MG63 (cell line): ENCODE measurements at places on chromosomes 2 and 18. TPM values are rescaled to one million over a fixed set of nuclear protein-coding genes. Genes with fewer than 3 reads are reported as not detected.
A peak's percentile ranks its signal among the peaks of the same experiment; 100 is the strongest.

GRCh38 chr2:115684345-115684744 is 1241.9 kb downstream of the DPP10 start:
- DNase-seq, result no peak

CCL20 gene
- total RNA-seq, result 1.5 TPM in 1 of 2 replicates, not detected in the other

GAD1 gene
- 3.2 TPM in 1 of 2 replicates, not detected in the other for total RNA-seq

DNA sequence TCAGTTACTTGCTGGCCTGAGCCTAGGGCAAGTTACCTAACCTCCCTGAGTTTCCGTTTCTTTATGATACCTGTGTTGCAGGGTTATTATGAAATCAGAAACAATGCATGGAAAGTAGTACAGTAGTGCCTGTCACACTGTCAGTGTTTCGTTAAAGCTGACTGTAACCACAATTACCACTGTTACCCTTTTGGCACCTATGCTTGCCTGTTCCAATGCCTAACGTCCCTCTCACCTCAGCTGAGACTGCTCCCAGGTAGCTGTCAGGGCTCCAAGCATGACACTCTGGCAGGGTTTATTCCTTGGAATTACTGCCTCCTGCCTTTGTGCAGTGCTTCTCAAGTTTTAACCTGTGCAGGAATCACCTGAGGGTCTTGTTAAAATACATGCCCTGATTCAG is 135.2 kb upstream of the RBMS1 start:
- no peak for DNase-seq

LIMS4 gene
- total RNA-seq, result 0.26 TPM in 1 of 2 replicates, not detected in the other

GRCh38 chr2:96552315-96553175 is 16.0 kb downstream of the ARID5A start:
- DNase-seq, result no peak

REG1A gene
- not detected in 2 replicates for total RNA-seq

DNA sequence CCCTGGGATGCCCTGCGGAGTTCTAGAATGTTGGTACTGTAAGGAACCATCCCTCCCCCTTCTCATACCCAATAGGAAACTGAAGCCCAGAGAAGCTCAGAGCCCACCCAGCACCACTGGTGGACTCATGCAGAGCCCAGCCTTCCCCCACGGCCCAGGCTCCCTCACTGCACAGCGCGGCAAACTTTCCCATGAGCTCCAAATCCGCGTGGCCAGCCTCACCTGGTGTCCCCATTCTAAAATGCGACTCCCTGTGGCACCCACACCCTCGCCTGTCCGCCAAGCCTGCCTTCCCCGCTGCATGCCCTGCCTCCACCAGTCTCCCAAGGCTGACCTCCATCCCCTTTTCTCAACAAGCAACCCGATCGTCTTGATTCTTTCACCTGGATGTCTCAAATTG is 51.1 kb downstream of the PTGR3 start:
- DNase-seq, result no peak

GRCh38 chr18:55249550-55249949 is 290.3 kb upstream of the CCDC68 start:
- DNase-seq, result no peak

RAD51AP2 gene
- total RNA-seq, result not detected in 2 replicates

MDH1B gene
- 0.72 and 11.4 TPM in 2 replicates for total RNA-seq

- DNase-seq, result no peak
These were observed 182.8 kb downstream of the PIK3C3 start for GRCh38 chr18:42137693-42138375.

DNA sequence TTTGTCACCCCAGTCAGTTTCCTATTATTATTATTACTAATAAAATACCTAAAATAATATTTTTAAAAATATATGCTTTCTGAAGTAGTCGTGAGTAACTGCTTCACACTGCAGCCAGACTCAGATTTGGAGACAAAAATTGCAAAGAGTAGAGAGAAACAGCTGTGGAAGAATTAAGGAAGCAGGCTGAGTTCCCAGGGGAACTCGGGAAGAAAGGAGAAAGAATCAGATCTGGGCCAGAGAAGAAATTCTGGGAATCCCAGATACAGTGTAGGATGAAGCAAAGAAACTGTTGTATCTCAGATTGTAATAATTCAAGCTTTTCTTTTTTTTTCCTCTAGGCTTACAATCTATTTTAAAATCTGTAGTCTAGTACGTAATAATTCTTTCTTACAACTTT is 182.3 kb downstream of the FTCDNL1 start:
- no peak for DNase-seq

DNA sequence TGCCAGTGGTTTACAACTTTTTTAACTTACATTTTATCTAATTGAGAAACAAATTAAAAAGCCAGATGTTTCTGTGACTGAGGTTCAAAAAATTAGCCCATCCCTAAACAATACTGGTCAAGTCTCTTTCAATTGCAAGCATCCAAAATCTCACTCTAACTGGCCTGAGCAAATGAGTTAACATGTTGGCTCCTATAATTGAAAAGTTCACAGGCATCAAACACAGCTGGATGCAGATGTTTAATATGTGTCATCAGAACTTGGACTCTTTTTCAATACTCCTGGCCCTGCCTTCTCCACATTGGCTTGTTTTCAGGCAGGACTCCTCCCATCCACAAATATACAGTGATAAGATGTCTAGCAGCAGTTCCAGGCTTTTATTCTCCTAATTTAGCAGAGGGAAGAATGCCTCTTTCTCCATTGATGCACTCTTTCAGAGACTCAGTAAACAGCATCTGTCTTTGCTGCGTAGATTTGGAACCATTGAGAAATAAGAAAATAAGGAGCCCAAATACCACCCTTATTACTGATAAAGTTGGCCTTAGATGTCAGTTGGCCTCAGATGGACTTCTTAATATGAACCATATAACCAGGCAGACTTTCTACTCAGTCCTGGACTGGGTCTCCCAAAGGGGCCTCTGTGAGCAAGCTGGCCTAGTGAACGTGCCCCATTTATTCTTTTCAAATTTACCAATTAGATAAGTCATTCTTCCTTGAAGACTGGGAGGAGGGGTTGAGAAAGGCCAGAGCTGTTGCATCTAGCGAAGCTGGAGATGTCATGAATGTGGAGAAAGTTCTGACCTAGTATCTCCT is 30.4 kb upstream of the FN1 start:
- DNase-seq, result peak; percentile 66

UGT1A3 gene
- not detected in 2 replicates for total RNA-seq

DNA sequence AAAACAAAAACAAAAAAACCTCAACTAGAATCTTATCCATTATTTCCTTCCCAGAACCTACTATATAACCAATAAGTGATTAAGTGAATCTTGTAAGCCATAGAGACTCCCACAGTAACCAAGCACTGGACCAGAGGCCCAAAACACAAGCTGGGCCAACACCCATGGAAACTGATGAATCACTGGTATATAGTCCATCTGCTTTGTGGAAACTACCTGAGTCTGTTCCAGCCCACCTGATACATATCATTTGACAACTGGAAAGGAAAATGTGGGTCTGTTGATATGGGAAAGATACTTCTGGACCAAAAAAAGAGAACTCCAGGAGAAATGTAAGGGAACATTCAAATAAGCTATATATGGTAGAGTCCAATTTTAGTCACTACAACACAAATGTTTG is 252.8 kb downstream of the MREG start:
- no peak for DNase-seq

- DNase-seq, result no peak
These were observed 123.9 kb upstream of the ACKR3 start for GRCh38 chr2:236445678-236446077.

DNA sequence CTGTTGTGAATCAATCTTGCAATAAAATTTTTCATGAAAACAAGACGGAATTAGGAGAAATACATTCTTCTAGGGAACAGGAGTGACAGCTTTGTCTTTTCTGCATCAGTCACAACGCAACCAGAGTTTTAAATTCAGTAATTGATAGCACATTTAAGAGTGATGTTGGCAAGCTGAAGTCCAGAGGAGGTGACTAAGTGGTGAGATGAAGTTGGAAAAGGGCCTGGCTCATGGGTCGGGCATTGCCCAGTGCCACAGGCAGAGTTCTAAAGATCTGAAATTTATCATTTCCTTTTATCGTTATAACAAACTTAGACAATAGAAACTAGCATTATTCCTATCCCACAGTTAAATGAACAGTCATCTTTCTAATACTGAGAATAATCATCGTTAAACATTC is 764.6 kb upstream of the ZEB2 start:
- DNase-seq, result peak; percentile 65

PCARE gene
- total RNA-seq, result not detected in 2 replicates

GRCh38 chr2:195659982-195660890 is 3.2 kb downstream of the SLC39A10 start:
- peak; percentile 43 for DNase-seq

DNA sequence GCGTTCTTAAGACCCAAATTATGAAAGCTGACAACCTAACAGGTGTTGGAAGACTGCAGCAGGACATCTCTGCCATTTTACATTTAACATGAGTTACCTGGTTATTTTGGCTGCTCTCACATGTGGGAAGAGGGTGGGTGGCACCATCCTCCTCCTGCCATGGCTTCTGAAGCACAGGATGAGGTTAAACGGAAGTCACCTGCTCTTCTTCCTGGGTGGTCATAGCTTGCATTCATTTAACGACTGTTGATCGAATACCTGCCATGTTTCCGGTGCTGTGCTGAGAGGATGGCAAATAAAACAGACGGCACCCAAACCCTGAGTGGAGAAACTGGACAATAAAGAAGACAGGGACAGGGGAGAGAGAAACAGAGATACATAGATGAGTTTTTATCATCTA is 118.0 kb downstream of the RHBDD1 start:
- DNase-seq, result no peak

DNA sequence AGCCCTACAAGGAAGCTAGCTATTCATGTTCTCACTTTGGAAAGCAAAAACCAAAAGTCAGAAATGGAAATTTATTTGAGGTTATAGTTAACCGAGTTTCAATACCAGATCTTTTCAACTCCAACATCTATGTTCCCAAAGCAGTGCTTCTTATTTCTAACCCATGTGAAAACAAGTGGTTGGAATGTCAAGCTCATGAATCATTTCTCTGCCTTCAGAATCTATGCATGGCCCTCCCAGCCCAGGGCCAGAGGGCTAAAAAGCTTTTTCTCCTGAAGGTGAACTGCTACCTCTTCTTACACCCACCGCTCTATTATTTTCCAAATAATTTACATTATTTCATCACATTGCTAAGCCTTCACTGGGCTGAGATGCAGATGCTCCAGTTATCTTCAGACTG is 158.4 kb downstream of the SP3 start:
- DNase-seq, result no peak

DNA sequence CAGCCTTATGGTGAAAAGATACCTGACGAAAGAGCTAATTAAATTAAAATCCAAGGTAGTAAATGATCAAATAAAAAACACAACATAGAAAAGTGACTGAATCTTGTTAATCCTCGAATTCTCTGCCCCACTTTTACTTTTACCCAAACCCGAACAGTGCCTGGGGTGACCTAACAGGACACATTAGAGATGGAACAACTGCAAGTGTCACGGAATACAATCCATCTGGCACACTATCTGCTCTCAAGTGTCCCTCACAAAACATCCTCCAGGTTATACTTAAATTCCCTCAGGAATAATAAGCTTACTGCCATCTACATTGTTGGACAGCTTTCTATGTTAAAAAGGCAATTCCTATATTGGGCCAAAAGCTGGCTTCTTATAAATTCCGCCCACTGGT is 236.3 kb upstream of the SLC14A2 start:
- DNase-seq, result no peak

GRCh38 chr2:217880287-217880889 is 122.4 kb downstream of the TNS1 start:
- no peak for DNase-seq

- no peak for DNase-seq
These were observed 120.3 kb downstream of the GYPC start for GRCh38 chr2:126776255-126776654.

GREB1 gene
- total RNA-seq, result 2.7 and 3.1 TPM in 2 replicates

GRCh38 chr2:156333951-156334495 is 1.5 kb upstream of the NR4A2 start:
- DNase-seq, result peak; percentile 68

- DNase-seq, result no peak
These were observed 53.5 kb upstream of the MAP4K3 start for GRCh38 chr2:39490586-39490985.

DNAH7 gene
- total RNA-seq, result 0.43 TPM in 1 of 2 replicates, not detected in the other

- no peak for DNase-seq
These were observed 36.3 kb upstream of the CHRNA1 start for GRCh38 chr2:174800436-174801205.

CHRNG gene
- total RNA-seq, result not detected in 2 replicates

DNA sequence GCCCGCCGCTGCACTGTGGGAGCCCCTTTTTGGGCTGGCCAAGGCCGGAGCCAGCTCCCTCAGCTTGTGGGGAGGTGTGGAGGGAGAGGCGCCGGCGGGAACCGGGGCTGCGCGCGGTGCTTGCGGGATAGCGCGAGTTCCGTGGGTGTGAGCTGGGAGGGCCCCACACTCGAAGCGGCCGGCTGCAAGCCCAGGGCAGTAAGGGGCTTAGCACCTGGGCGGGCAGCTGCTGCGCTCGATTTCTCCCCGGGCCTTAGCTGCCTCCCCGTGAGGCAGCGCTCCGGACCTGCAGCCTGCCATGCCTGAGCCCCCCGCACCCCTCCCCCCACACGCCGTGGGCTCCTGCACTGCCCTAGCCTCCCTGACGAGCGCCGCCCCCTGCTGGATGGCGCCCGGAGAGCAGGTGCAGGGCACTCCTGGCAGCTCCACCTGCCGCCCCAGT is 124.4 kb downstream of the CCDC178 start:
- DNase-seq, result no peak

- DNase-seq, result no peak
These were observed 125.1 kb downstream of the TTC27 start for GRCh38 chr2:32752952-32753351.

- no peak for DNase-seq
These were observed 247.7 kb upstream of the CCDC68 start for GRCh38 chr18:55206927-55207326.

PEX13 gene
- 36.1 and 46.2 TPM in 2 replicates for total RNA-seq

DNA sequence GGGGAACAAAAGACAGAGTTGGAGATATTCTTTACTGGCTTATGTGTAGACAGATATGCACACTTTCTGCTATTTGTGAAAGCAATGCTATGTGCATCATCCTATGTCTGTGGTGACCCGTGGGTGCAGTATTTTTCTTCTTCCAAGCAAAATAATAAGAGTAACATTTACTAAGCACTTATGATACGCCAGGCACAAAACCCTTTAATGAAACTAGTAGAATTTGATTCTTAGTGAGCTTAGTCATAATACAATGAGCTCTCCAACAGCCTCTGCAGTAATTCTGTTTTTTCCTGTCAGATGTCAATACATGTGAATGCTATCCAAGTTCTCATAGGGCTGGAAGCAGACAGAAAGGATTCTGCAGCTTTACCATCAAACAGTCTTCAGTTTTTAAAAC is 130.6 kb downstream of the RAD51AP2 start:
- no peak for DNase-seq

DNA sequence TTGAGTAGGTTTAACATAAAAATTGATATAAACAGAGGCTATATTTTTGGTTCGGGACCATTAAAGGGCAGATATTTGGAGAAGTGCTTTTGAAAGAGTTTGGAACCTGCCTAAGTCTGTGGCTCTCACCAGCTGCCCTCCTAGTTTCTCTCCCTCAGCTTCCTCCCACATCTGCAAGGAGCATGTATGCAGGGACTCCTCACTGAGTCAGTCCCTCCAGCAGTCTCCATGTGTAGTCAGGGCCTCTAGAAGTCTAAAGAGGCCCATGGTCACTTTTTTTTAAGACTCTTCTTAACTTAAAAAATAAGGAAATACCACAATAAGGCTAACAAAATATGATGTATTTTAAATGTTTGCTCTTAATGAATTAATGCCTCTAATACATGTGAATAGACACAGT is 220.0 kb upstream of the TANK start:
- no peak for DNase-seq

RGPD4 gene
- 0.05 TPM in 1 of 2 replicates, not detected in the other for total RNA-seq

SERPINB3 gene
- not detected in 2 replicates for total RNA-seq
